Right atrium auricular region (tissue), 2 donors: ENCODE measurements at places on chromosomes 6 and 20.

- no peaks in the 10 kb centered on the region for H3K27me3 ChIP-seq
- no peak for DNase-seq
- no peaks in the 10 kb centered on the region for H3K36me3 ChIP-seq
- no peak overlapping the region for H3K27ac ChIP-seq
Observed at GRCh38 chr6:14811775-14812428, 434.0 kb upstream of the JARID2 start.

DNA sequence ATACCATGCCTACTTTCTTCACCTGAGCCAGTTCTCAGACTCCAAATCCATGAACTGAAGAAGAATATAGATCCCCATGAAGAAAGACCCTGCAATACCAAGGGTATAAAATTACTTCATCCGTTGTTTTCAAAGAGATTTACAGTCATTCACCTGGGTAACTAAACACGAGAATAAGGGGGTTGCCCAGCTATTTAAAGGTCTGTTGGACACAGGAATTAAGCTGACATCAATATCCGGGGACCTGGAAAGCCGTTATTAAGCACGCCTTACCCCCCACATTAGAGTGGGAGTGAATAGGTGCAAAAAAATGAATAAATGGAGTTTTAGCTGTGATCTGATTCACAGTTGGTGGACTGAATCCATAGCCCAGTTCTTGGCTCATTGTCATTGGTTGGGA is 28.9 kb downstream of the CLVS2 start:
- DNase-seq, result no peak
- no peaks in the 10 kb centered on the region for H3K27me3 ChIP-seq
- H3K4me3 ChIP-seq, result no peak overlapping the region
- no peak overlapping the region for H3K27ac ChIP-seq
- no peaks in the 10 kb centered on the region for H3K36me3 ChIP-seq

- H3K36me3 ChIP-seq, result peaks cover 7% of the 10 kb centered on the region
- no peaks in the 10 kb centered on the region for H3K27me3 ChIP-seq
Observed at GRCh38 chr6:79031821-79032590, 46.0 kb downstream of the PHIP start.

DNA sequence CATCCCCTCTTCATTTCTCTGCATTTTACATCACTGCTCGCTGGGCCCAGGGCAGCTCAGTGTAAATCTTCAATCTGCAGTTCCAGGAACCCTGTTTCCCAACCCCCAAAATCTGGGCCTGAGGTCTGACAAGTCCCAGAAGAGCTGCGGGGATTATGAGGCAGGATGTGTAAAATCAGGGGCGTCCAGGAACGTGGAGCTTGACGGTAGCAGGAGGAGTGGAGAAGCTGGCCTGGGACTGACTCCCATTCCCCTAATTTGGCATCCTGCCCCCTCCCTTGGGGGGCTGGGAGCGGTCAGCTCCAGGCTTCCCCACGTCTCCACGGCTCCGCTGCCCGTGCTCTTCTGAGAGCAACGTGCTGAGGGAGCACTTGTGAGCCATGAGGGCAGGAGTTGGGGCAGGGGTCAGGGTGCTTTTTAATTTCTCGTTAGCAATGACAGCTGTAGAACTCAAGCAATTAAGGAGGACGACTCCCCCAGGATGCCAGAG is 23.4 kb upstream of the VEGFA start:
- H3K4me1 ChIP-seq, result no peaks in the 10 kb centered on the region
- no peak for DNase-seq

DNA sequence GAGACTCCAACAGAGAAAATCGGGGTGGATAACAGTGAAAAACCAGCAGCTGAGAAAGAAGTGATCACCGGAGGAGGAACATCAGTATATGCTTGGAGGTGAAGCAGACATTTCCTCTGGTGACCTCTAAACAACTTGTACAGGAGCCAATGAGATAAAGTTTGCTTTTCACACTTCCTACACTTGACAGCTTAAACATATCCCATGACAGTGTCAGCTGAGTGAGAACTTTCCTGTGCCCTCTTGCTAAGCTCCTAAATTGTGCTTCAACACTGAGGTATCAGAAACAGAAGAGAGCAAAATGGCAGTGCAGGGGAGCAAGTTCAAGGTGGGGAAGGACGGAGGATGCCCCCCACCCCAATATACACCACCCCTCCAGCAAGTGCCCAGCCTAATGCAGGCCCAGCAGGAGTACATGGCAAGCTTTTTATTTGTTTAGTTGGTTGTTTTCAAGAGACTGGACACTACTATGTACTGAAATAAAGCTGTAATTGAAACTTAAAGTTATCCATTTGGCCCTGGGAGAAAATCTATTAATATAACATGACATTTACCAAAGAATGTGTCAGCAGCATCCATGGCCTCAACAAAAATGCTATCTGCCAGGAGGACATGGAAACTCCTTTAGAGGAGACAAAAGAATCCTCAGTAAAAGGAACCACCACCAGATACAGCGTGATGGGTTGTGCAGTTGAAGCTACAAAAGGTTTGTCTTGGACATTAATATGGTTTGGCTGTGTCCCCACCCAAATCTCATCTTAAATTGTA is 540.2 kb downstream of the PRKN start:
- peaks cover 31% of the 10 kb centered on the region for H3K4me1 ChIP-seq
- DNase-seq, result no peak
- no peaks in the 10 kb centered on the region for H3K36me3 ChIP-seq
- no peak overlapping the region for H3K4me3 ChIP-seq

- peaks cover 54% of the 10 kb centered on the region for H3K36me3 ChIP-seq
- no peaks in the 10 kb centered on the region for H3K27me3 ChIP-seq
- no peak for DNase-seq
Observed at GRCh38 chr6:35057449-35058357, 83.4 kb downstream of the TCP11 start.

DNA sequence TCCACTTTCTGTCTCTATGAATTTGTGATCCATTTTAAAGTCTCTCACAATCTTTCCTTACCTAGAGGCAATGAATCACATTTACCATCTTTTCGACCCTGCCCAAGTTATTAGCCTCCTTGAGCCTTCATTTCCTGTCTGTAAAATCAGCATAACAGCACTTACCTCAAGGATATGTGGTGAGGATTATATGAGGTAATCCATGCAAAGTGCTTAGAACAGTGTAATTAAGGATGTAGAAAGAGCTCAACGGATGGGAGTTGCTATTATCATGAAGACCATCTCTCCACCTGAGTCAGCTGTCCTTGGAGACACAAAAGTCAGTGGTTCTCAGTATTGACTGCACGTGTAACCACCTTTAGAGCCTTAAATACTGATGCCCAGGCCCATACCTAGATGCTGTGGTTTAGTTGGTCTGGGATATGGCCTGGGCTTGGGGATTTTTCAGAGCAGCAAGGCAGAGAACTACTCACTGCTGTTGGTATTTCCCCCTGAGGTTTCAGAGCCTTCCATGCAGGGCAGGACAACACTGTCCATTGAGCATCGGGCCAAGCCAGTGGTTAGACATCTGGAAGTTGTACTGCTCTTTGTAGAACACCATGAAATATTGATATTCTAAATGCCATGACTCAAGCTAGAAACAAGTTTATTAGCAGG is 55.8 kb downstream of the LYRM2 start:
- H3K36me3 ChIP-seq, result no peaks in the 10 kb centered on the region
- H3K27ac ChIP-seq, result no peak overlapping the region
- H3K4me3 ChIP-seq, result no peak overlapping the region

DNA sequence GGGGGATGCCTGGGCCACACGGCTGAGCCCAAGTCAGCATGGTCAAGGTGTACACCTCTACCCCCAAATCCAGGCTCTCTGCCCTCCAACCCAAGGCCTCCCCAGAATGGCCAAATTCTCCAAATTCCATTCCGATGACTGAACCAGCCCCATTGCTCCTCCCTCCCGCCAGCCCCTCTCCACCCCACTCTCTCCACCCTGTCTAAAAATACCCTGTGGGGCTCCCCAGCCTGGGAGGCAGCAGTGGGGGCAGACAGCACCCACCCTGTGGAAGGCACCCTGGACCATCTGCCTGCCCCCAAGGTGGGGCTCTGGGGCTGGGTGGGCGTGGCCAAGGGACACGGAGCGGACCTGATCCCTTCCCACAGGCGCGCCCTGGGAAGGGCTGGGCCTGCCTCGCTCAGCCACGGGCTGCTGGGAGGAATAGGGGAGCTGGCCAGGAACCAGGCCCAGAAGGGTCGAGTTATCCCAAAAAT is 11.4 kb downstream of the TEAD3 start:
- peak overlapping the region; percentile 75 for H3K27ac ChIP-seq
- no peak for DNase-seq
- peaks cover 10% of the 10 kb centered on the region for H3K36me3 ChIP-seq
- no peaks in the 10 kb centered on the region for H3K4me1 ChIP-seq
- no peaks in the 10 kb centered on the region for H3K27me3 ChIP-seq

- no peak overlapping the region for H3K4me3 ChIP-seq
- no peak for DNase-seq
- no peak overlapping the region for H3K27ac ChIP-seq
- H3K36me3 ChIP-seq, result no peaks in the 10 kb centered on the region
- H3K27me3 ChIP-seq, result no peaks in the 10 kb centered on the region
Observed at GRCh38 chr6:14516956-14517355, 399.4 kb downstream of the CD83 start.

- H3K27ac ChIP-seq, result no peak overlapping the region
- no peaks in the 10 kb centered on the region for H3K36me3 ChIP-seq
- no peaks in the 10 kb centered on the region for H3K4me1 ChIP-seq
- no peak overlapping the region for H3K4me3 ChIP-seq
- no peak for DNase-seq
Observed at GRCh38 chr6:155968921-155969320, 513.3 kb upstream of the NOX3 start.

DNA sequence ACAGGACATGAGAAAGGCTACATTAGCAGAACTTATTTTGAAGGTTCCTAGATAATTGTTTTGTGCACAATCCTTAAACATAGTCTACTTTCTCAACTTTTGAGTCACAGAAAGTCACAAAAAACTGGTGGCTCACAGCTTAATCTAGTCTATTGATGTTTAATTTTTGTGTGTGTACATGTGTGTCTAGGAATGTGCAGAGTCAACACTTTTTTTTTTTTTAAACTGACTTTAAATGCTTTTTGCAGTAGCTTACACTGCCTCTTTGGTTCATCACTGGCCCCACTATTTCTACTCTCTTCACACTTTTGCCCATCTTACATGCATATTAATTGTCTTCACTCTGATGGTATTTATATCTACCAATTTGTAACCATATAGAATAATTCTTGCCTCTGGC is 566.9 kb downstream of the BCKDHB start:
- no peaks in the 10 kb centered on the region for H3K36me3 ChIP-seq
- H3K27ac ChIP-seq, result no peak overlapping the region
- H3K4me1 ChIP-seq, result no peaks in the 10 kb centered on the region
- no peak for DNase-seq
- no peaks in the 10 kb centered on the region for H3K27me3 ChIP-seq
- no peak overlapping the region for H3K4me3 ChIP-seq

GRCh38 chr20:50296450-50297375 is 106.1 kb downstream of the CEBPB start:
- H3K36me3 ChIP-seq, result no peaks in the 10 kb centered on the region
- H3K27me3 ChIP-seq, result no peaks in the 10 kb centered on the region
- peak; percentile 85 for DNase-seq
- peak overlapping the region; percentile 73 for H3K27ac ChIP-seq

GRCh38 chr6:44224965-44225305 is 1.5 kb downstream of the SLC29A1 start:
- H3K36me3 ChIP-seq, result peaks cover 7% of the 10 kb centered on the region
- DNase-seq, result no peak
- H3K4me3 ChIP-seq, result no peak overlapping the region
- H3K27me3 ChIP-seq, result no peaks in the 10 kb centered on the region
- H3K4me1 ChIP-seq, result no peaks in the 10 kb centered on the region

GRCh38 chr20:48684501-48685041 is 143.2 kb downstream of the PREX1 start:
- no peak for DNase-seq
- no peaks in the 10 kb centered on the region for H3K27me3 ChIP-seq
- no peak overlapping the region for H3K4me3 ChIP-seq

GRCh38 chr20:41101660-41102059 is 35.7 kb upstream of the PLCG1 start:
- H3K4me3 ChIP-seq, result no peak overlapping the region
- H3K4me1 ChIP-seq, result no peaks in the 10 kb centered on the region
- peaks cover 78% of the 10 kb centered on the region for H3K36me3 ChIP-seq
- no peak overlapping the region for H3K27ac ChIP-seq
- no peaks in the 10 kb centered on the region for H3K27me3 ChIP-seq

- H3K27ac ChIP-seq, result no peak overlapping the region
- H3K36me3 ChIP-seq, result no peaks in the 10 kb centered on the region
- no peak for DNase-seq
- H3K4me3 ChIP-seq, result peak overlapping the region; percentile 25
- H3K4me1 ChIP-seq, result no peaks in the 10 kb centered on the region
- H3K27me3 ChIP-seq, result no peaks in the 10 kb centered on the region
Observed at GRCh38 chr6:159043947-159044346, 844 bp downstream of the TAGAP start.

DNA sequence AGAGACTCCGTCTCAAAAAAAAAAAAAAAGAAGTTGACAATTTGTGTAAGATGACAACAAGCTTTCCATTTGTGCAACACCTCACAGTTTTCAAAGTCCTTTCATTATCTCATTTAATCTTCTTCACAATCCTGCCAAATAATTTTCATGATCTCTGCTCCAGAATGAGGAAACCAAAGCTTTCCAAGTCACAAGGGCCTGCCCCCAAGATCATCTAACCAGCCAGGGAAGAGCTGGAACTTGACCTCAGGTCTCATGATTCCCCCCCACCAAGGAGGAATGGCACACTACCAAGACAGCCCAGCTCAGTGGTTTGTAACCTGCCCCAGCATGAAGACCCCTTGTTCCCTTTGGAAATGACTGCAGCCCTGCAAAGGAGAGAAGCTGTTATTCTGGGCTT is 74.0 kb upstream of the PIM1 start:
- no peaks in the 10 kb centered on the region for H3K36me3 ChIP-seq
- no peak overlapping the region for H3K4me3 ChIP-seq
- no peak overlapping the region for H3K27ac ChIP-seq
- no peaks in the 10 kb centered on the region for H3K4me1 ChIP-seq

DNA sequence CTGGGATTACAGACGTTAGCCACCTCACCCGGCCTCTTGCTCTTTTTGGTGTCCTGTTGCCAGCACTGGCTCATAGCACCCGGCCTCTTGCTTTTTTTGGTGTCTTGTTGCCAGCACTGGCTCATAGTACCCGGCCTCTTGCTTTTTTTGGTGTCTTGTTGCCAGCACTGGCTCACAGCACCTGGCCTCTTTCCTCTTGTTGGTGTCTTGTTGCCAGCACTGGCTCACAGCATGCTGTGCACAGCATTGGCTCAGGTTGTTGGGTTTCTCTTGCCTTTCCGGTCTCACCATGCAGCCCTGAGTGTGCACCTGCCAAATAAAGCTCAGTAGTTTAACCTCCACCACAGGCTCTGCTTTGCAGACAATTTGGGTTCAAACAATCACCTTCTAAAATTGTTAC is 208.2 kb downstream of the THBS2 start:
- no peak for DNase-seq
- H3K27me3 ChIP-seq, result no peaks in the 10 kb centered on the region
- H3K4me3 ChIP-seq, result no peak overlapping the region
- no peaks in the 10 kb centered on the region for H3K36me3 ChIP-seq
- no peak overlapping the region for H3K27ac ChIP-seq

DNA sequence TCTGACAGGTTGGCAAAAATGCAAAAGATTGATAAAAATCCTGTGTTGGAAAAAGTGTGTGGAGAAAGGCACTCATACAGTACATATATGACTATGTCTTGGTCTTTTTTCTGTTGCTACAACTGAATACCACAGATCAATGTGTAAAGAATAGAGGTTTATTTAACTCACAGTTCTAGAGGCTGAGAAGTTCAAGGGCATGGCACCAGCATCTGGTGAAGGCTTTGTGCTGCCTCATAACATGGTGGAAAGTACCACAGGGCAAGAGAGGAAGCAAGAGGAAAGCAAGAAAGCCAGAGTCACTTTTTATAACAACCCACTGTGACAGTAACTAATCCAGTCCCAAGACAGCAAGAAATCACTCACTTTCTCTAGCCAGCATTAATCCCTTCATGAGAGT is 57.5 kb downstream of the ALDH8A1 start:
- no peak overlapping the region for H3K4me3 ChIP-seq
- no peaks in the 10 kb centered on the region for H3K36me3 ChIP-seq
- no peak overlapping the region for H3K27ac ChIP-seq
- H3K4me1 ChIP-seq, result no peaks in the 10 kb centered on the region
- no peak for DNase-seq
